ENCODE measurements at places on chromosomes 7 and 10.
A peak's percentile ranks its signal among the peaks of the same experiment; 100 is the strongest.

- DNase-seq: no peak
Measured at GRCh38 chr7:2313450-2314208, 612 bp downstream of the SNX8 start.

- DNase-seq: no peak
Measured at GRCh38 chr10:126110489-126111180, 214.3 kb downstream of the FANK1 start.

DNA sequence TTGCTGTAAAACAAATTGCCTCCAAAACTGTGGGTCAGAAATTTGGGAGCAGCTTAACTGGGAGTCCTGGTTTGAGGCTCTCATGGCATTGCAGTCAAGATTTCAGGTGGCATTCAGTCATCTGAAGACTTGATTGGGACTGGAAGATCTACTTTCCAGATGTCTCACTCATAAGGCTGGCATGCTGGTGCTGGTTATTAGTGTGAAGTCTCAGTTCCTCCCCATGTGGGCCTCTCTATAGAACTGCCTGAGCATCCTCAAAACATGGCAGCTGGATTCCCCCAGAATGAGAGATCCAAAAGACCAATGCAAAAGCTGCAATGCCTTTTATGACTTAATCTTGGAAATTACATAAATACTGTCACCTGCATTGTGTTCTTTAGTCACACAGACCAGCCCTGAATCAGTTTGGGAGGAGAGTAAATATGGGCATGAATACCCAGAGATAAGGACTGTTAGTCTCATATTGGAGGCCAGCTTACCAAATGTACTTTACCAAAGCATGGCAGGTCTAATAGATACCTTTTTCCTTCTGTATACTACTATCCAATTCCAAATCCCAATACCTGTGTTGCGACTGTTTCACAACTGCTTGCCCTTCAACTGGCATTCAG, 6.5 kb upstream of the HERPUD2 start:
- DNase-seq: no peak

GRCh38 chr7:77808517-77808916, 9.9 kb downstream of the PHTF2 start:
- DNase-seq: no peak

GRCh38 chr10:48215486-48216203, 58.9 kb downstream of the FRMPD2 start:
- peak; percentile 23 for DNase-seq

DNA sequence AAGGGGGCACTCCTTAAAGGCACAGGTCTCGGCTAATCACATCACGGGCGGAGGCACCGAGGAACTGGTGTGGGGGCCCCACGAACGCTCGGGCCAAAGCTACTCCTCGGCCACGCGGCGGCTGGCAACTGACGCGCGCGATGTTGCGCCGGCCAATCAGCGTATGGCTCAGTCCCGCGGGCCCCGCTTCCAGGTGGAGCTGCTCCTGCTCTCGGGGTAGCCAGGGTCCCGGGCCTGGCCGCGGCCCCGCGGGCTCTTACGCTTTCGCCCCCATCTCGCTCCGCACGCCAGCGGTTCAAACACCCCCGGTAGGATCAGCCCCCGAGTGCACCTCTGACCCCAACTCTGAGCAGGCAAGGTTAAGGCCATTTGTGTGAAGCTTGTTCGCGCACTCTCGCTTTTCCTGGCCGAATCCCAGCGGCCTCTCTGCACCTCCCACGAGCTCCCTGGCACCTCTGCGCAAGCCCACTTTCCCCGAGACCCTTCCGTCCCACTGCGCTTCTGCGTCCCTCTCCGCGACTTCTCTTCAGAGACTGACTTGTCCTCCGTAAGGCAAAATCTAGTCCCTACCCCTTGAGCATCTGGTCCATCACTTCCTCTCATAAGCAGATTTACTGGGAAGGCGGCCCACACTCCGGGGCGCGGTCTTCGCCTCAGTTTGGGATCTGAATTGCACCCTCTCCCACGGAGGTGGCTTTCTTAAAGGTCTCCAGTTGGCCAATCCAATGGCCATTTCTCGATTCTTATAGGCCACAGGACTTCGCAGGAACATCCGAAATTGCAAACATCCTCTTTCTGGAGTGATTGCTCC, 200.9 kb upstream of the TBX20 start:
- DNase-seq: no peak

- DNase-seq: no peak
Measured at GRCh38 chr10:30821994-30822692, 192.6 kb upstream of the LYZL2 start.

GRCh38 chr10:106780632-106781031, 383.9 kb downstream of the SORCS1 start:
- no peak for DNase-seq

- DNase-seq: no peak
Measured at GRCh38 chr7:131212114-131212513, 115.6 kb upstream of the MKLN1 start.

- DNase-seq: no peak
Measured at GRCh38 chr10:76942628-76943416, 694.8 kb downstream of the KCNMA1 start.

- no peak for DNase-seq
Measured at GRCh38 chr7:25408876-25409275, 180.6 kb upstream of the NPVF start.

DNA sequence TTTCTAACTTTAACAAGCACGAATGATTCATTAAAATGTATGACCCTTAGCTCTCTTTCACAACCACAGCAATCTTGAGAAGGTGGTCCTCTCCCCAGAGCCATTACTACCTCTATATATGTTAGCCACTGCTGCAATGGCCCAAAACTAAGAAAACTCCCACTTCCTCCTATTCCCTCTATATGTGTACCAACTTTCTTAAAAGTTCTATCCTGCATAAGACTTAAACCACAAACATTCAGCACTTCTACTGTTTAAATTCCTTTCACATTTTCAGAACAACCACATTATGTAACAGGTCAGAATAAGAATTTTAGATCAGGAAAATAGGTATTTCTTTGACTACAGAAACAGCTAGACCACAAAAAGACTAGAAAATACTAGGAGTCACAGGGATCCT, 36.2 kb downstream of the WASL start:
- DNase-seq: no peak

DNA sequence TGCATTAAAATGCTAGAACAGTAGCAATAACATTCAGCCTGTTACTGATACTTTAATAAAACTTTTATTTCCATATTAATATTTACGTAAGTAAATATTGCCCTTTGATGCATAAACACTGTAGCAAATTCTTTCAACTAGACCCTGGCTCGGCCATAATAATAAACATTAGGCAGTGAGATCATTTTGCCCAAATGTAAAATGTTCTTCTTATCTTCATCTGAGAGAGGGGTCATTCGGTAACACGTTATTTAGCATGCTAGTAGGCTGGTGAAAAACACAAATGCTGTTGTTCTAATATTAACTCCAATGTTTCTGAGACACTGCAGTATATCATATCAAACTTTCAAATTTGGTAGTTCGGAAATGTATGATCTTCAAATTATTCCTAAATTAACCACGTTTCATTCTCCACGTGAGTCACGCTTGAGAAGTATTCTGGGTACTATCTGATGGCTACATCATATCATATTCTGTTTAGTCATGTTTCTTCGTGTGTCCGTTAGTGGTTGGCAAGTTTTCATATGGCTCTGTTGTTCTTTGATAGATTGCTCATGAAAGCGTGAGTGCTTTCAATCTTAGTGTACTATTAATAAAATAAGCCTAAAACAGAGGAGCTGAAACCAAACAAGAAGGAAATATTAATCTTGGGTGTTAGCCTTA, 145.8 kb downstream of the NSUN6 start:
- no peak for DNase-seq

GRCh38 chr10:32005050-32005449, 51.2 kb downstream of the KIF5B start:
- DNase-seq: no peak

GRCh38 chr10:43857206-43857930, 208.7 kb upstream of the ZNF32 start:
- no peak for DNase-seq

DNA sequence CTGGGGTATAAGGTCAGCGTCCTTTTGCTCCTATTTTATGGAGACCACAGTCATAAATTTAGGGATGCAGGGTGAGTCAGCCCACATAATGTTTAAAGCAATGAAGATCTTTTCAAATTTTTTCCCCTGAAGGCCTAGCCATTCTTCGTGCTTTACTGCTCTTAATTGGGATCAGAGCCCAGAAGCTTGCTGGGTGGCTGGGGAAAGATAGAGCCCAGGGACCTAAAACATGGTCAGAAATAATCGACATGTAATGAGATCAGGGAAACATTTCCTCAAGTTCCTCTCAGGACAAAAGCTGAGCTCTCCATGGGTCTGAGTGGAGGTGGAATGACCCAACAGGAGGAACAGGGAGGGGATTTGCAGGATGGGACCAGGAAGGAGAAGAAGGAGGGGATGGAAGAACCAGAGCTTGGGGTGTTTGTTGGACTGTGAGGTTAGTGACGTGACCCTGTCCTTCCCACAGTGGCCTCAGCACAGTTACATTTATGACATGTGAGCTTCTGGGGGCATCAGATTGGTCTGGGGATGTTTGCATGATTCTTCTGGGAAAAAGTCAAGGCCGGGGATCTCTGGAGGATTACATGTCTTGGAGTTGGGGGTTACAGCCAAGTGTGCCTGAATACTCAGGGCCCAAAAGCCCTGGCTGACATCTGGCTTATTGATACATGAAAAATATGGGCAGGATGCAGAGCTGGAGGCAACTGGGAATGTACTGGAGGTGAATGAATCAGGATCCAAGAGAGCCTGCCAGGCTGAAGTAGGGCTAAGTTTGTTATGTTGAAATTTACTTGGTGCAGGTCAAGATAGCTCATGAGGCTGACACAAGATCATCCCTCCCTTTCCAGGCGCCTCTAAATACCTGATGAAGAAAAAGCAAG, 477.9 kb downstream of the RPS24 start:
- DNase-seq: no peak

DNA sequence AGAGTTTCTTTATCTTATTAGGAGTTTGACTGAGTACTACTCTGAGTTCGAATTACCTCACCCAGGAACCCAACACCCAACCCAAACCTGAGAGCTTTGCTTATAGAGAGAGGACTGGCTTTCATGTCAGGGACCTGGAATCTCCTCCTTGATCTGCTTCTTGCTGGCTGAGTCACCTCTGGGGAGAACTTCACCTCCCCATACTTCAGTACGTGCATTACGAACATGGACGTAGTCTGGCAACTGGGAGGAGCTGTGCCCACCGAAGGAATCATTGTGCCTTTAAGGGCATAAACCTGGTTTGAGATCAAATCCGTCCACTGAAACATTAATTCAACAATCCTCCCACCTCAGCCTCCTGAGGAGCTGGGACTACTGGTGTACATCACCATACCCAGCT, 12.2 kb upstream of the PSAP start:
- DNase-seq: no peak

DNA sequence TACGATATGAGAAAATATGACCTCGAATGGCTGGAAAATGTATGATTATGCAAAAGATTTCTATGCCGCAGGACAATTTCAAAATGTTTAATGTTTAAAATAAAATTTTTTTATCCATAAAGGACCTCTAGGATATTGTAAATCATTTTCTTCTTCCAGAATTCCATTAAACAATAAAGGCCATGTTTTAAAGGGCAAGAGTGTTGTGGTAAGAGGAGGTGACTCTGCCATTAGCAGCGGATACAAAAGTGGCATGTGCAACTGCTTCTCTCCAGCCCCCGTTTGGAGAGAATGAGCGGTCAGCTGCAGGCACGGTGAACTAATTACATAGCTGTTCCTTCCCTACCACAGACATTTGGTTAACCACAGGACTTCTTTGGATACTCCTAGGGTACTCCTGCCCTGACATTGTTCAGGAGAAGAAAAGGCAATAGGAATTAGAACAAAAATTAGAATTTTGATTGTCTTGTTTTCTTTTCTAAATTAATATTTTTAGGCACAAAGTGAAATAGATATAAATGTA, 63.8 kb downstream of the HBP1 start:
- no peak for DNase-seq

DNA sequence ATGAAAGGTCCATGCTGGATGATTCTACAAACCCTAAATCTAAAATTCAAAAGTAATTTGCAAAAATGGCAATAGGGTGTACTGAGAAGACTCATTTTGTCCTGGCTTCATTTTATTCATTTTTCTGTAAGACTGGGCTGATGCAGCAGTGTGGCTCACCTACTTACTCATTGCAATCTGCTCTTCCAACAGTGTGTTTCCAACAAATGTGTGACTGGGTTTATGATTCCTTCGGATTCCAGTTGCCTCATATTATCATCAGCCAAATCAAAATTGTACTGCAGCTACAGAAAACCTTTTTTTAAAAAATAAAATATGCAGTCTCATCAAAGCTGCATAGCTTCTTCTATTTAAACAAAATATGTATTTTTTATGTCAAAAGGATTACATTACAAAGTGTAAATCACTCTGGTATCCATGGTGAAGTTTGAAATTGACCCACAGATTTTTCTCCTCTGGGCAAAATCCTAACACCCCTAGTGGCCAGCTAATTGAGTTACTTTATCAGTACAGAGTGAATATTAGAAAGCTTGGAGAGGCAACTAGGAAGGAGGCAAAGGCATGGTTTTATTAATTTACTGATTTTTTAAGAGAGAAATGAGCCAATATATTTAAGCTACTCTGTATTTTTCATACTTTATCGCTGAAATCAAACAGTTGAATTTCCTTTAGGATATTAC, 390.3 kb downstream of the MAGI2 start:
- DNase-seq: no peak

- DNase-seq: no peak
Measured at GRCh38 chr10:8026349-8027259, 27.9 kb upstream of the GATA3 start.

DNA sequence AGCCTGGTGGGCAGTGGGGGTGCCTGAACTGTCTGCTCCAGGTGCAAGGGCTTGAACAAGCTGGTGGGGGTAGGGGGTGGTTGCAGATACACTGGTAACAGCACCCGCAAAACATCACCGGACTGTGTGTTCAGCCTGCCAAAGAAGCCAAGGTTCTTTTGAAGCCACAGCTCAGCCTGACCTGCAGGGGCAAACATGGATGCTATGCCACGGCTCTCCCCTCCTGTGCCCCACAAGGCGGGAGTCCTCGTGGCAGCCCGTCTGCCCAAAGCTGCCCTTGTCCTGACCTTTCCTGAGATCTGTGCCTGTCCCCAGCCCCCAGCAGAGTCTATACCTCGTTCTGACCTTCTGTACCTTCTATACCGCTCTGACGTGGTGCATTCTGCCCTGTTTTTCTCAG, 285.7 kb downstream of the GLRX3 start:
- DNase-seq: no peak

- DNase-seq: no peak
Measured at GRCh38 chr10:45509491-45509890, 135.5 kb downstream of the ALOX5 start.

Data from activated T-cell treated with anti-CD3 and anti-CD28 coated beads, Interleukin-2, amount 50 U/mL, for 1 hour (primary cell).